Right ventricle myocardium inferior (tissue), 1 donor: ENCODE measurements at places on chromosomes 2 and 18.

DNA sequence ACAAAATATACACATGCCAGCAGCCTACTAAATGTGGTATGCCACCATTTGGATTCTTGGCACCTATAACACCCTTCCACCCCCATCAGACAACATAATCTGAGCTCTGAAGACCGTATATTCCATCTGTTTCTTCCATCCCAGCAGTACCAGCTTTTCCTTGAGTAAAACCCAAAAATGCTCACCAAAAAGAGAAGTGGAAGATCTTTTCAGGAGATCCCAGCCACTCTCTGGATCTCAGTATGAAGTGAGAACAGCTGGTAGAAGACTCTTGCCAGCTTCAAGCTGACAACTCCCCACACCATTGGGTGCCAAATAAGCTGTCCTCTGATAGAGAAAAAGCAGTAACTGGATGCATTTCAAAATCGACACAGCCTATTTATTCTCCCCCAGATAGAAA is 22.6 kb downstream of the REG1B start:
- DNase-seq = no peak

DNA sequence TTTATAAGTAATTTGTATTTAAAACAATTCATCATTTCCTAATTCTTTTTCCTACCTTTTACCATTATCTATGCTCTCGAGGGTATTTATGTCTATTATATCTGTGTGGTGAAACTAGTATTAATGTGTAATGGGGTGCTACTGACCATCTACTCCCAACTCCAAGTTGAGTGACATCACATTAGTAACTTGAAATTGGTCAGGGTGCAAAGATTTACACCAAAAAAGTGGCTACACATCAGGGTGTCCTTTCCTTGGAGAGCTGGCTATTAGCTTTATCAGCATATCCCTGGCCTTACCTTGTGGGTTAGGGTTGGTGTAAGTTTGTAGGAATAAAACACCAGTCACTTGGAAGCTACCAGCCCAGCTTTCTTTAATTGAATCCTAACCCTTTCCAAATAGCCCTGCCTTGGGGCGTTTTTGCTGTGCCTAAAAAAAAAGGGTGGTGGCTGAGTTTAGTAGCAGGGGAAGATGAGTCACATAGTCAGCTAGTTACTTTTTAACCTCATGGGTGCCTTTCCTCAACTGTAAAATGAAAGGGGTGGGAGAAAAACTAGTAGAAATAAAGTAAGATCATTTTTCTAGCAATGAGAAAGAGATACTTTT is 14.0 kb downstream of the ANXA4 start:
- no peak for DNase-seq

- no peak for DNase-seq
These were observed 193.3 kb upstream of the VWC2L start for GRCh38 chr2:214217599-214217998.

DNA sequence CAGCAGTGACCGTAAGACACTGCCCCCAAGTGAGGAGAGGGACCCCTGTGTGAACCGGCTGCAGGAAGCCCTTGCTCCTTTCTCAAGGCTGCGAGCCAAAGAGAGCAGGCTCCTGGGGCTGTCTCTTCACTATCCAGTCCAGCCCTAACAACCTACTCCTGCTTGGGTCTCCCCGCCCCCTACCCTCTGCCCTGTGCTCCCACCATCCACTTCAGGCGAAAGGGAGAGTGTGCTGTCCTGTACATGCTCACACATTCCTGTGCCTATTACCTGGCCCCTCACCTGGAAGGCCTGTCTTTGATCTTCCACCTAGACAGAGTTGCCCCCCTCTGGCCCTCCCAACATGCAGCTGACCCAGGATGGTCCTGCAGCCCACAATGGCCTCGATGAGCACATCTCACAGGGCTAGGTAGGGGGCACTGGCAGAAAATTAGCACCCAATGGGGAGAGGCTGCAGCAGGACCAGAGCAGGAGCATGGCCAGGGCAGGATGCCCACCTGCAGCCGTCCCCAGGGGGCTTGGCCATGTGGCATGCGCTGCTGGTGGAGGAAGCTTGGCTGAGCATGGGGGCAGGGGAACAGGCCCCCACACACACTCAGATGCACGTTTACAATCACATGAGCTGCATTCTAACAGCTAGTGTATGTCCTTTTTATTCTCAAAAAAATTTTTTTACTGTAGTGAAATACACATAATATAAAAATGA is 93.5 kb downstream of the POLR1A start:
- DNase-seq = no peak

DNA sequence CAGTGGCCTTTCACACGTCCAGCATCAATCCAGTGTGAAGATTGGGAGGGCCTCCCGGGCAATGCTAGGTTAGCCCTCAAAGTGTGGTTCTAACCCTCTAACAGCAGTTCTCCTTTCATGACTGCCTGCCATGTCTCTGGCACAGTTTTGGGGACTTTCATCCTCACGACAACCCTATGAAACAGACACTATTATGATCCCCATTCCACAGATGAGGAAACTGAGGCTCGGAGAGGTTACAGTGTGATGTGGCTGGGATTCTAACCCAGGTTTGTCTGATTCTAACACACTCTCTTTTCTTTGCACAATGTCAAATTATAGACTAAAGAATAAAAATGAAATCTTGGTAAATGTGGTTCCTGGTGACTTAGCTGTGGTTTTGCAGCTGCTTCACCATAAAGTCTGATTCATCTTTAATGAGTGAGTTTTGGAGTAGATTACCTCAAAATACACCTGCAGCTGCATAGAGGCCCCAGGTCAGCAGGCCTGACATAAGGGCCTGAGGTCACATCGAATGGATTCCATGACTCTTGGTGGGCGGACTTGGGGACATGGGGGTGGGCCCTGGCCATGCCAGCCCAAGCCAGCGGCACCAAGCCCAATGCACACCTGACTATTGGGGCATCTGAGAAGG is 214.4 kb downstream of the GLI2 start:
- DNase-seq = peak; percentile 9

DNA sequence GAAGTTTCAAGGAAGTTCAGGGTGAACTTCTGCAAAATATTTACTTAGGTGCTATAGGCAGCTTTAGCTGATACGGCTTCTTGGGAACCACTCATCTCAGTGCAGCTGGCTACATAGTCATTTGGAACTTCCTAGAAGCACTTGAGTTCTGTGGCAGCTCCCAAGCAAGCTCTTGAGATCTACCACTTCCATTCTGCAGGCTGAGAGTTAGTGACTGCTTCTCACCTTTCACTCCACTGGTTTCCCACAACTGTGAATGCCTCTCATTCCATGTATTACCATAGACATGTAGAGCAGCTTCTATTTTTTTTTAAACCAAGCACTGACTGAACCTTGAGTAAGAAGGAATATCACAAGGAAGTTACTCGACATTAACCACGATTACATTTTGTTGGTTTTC is 994.1 kb upstream of the ACVR2A start:
- DNase-seq = no peak
